ENCODE measurements at places on chromosomes 4 and X.

DNA sequence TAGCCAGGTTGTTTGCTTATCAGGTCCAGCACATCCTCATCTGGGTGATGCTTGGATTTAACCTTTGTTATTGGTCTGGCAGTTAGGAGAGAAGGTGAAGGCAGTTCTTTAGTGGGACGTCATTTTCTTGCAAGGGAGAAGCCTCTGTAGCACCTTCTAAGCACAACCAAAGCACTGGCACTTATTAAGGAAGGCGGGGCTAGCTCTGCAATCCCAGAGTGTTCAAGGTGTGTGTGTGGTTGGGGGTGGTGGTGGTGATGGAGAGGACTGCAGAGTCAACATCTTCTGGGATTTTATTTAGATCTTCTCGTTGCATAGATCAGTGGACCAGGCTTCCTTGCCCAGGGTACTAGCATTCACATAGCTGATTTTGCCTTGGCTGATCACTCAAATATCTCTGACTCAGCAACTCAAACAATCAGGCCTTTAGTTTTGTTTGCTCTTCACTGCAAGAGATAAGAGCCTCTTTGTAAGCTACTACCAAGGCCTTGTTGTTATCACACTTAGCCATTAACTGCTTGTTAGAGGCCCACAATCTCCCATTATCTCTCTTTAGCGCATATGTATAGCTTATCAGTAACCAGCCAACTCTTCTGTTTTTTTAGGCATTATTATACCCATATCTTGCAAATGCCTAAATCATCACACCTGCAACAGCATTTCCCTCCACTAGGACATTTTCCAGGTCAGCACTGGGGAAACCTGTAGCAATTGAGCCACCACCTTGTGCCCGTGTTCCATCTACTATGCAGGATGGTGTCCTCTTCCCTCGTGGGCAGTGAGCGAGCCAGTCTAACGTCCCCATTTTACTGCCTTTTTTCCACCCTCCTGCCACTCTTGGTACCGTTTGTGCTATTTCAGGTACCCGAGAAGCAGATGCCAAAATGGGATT is 36.5 kb upstream of the LINC00632 start:
- no peak for DNase-seq

- DNase-seq = no peak
Measured at GRCh38 chr4:98610926-98611676, 47.3 kb downstream of the TSPAN5 start.

DNA sequence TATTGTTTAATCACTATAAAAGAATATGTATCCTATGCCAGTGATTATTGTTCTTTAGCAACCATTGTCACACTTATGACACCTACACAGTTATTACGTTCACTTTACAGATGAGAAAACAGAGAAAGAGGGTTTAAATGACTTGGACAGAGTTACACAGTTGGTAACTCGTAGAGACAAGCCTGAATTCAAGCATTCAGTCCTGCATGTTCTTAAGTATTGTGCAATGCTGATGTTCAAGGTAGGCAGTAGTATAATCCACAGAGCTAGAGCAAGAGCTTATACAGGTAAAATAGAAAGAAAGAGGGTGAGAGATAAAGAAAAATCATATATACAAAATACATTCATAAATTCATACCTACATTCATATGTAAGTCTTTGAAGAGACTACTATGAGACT is 249.8 kb upstream of the ANXA10 start:
- no peak for DNase-seq

DNA sequence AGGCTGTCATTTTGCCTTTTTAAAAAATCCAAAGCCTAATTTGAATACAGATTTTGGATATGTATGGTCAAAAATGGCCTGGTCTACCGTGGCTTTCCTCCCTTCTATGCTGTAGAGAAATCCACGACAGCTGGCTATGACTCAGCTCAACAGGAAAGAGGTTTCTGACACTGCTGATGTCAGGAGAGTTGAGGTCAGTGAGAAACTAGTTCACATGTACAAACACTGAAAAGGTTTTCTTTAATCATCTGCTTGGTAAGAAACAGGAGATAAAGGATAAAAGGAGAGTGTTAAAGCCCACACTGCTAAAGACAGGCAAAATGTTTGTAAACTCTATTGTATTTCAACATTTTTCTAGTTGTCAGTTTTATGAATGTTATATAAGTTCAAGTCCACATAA is 113.9 kb downstream of the NYX start:
- DNase-seq = no peak

DNA sequence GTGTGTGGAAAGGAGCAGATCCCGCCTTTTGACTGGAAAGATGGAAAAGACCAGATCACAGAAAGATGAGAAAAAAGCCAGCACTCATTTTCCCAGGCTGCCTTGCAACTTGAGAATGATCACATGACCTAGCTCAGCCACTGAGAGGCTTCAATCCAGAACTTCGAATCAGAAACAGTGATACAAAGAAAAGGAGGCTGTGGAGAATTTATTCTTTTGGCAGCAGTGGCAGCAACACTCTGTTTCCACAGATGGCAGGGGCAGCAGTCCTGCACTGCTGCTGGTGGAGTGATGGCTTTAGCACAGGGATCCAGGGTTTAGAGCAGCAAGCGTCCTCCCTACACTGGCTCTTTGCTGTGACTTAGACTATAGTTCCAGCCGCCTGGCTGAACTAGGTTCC is 77.8 kb upstream of the SH3RF1 start:
- no peak for DNase-seq

DNA sequence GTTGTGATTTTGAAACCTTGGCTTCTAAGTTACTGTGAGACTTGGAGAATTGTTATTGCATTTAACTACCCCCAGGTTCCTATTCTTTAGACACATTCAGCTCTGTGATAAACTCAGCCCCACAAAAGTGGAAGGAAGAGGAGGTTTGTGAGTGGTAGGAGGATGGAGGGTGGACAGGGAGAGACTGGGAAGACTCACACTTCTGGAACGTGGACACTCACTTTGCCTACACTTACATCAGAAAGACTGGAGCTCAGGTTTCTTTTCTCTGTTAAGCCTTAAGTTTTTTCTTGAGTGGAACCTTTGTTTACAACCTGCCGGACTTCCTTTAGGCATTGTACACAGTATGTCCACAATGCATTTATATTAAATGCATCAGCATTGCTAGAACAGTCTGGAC is 99.0 kb downstream of the AREG start:
- no peak for DNase-seq

GRCh38 chr4:2850966-2851798 is 7.5 kb downstream of the ADD1 start:
- no peak for DNase-seq

- no peak for DNase-seq
Measured at GRCh38 chrX:69153060-69153730, 12.1 kb downstream of the PJA1 start.

DNA sequence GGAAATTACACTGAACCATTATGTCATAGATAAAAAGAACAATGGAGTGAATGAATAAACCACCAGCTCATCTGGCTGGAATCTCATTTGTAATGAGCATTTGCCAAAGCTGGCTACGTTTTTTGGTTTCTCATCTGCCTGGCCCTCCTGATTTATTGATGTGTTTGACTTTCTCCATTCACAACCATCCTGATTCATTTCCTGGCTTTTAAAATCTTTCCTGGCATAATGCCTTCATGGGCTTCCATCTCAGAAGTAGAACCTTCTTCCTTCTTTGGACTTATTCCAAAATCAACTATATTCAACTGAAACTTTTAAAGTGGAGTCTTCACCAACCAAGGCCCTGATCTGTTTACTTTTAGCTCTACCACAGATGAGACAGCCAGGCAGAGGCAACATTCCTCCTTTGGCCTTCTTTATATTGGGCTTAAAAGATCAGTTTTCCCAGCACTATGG is 36.0 kb upstream of the ARSJ start:
- no peak for DNase-seq

- no peak for DNase-seq
Measured at GRCh38 chr4:65007841-65008439, 598.7 kb upstream of the TECRL start.

GRCh38 chr4:178316211-178316610 is 874.0 kb upstream of the AGA start:
- DNase-seq = no peak

DNA sequence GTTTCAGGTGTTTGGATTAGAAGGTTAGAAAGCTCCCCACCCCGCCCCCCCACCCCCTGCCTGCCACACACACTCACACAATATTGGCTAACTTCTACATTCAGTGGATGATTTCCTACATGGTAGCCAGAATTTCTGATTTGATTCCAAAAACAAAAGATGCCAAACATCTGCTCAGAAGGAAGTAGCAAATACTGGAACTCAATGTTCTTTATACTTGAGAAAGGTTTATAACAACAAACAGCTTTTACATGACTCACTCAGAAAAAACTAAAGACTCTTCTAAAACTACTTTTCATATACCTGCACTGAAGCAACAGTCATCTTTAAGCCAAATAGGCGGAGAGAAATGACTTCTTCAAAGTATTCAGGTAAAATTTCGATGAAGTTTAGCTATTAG is 750.5 kb upstream of the POU3F4 start:
- no peak for DNase-seq

- no peak for DNase-seq
Measured at GRCh38 chrX:39859991-39860861, 237.5 kb downstream of the BCOR start.

DNA sequence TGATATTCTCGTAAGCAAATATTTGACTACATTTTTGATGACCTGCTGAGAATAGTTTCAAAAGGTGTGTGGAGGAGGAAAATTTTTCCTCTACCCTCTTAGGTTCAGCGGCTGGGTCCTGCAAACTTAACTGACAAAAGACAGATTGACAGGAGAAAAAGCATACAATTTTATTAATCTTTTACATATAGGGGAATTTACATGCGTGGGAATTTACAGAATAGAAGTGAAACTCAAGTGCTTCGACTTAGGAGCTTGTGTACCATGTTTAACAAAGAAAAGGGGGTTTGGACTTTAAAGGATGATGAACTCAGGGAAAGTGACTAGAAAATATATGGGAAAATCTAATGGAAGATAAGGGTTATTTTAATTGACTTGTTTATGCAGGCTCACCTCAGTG is 2.5 kb downstream of the HERC6 start:
- DNase-seq = no peak

- no peak for DNase-seq
Measured at GRCh38 chr4:8117278-8117682, 41.3 kb downstream of the ABLIM2 start.

- DNase-seq = no peak
Measured at GRCh38 chrX:46611658-46612362, 38.2 kb downstream of the CHST7 start.

DNA sequence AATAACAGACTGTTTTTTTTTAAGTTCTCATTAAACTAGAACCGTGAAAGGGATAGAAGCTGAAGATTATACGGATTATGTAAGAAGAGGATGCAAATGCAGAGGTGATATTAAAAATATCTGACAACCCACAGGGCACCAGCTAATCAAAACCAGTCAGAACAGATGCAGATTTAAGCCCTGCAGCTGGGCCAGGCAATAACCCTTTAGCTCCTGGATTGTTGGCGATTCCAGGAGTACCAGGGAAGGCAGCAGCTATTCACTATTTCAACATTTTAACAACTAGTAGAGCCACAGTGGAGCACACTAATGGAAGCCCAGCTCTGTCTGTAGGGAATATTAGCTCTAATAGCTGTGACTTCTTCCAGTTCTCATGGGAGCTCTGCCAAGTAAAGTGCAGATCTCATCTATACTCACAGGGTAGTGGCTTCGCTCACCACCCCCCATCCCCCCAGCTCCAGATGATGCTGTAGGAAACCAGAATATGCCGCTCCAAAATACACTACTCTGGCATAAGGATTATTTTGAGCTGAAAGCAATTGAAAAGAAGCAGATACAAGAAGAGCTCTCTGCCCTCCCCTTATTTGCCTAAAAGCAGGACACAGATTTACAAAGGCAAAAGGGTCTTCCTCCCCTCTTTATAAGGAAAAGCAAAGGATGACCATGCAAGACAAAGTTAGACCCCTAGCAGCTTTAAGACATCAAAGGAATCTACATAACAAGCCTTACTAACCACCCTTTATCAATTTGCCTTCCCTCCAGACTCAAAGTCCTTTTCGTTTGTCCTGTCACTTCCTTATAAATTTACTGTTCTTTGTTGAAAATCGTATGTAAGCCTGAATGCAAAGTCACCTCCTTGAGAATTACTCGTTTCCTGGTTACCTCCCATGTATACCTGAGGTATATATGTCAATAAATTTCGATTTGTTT is 13.7 kb downstream of the SCD5 start:
- no peak for DNase-seq

- DNase-seq = no peak
Measured at GRCh38 chr4:122636697-122637096, 15.8 kb upstream of the IL21 start.

- DNase-seq = no peak
Measured at GRCh38 chr4:42360256-42360669, 37.0 kb upstream of the SHISA3 start.

DNA sequence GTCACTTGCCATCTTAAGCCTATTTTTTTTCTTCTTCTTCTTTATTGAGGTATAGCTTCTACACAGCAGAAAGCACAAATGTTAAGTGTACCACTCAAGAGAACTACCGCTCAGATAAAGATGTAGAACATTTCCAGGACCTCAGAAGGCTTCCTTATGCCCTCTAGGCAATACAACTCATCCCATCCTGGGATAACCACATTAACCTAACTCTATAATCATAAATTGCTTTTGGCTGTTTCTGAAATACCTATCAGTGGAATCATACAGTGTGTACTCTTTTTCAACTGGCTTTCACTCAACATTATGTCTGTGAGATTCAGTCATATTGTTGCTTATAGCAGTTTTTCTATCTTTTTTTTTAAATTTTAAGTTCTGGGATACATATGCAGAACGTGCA is 51.7 kb downstream of the ARFIP1 start:
- no peak for DNase-seq

DNA sequence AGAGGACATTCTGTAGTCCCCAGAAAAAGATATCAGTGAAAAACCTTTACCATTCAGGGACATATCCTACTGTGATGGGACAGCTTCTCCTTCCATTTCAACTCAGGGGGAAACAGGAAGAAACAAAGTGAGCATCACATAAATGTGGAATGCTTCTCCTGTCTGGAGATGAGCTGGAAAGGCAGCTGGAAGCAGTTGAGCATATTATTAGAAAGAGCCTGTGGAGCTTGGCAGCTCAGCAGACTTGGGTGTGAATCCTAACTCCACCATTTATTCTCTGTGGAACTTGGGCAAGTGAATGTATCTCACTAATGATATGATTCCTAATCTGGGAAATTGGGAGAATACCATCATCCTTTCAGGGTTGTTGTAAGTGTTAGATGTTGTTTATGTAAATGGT is 232.1 kb upstream of the F9 start:
- DNase-seq = no peak

Data from thoracic aorta (tissue), 2 donors.